ENCODE measurements at places on chromosomes 4 and X.

GRCh38 chrX:2360731-2361130, 140.0 kb downstream of the DHRSX start:
- no peak for DNase-seq

DNA sequence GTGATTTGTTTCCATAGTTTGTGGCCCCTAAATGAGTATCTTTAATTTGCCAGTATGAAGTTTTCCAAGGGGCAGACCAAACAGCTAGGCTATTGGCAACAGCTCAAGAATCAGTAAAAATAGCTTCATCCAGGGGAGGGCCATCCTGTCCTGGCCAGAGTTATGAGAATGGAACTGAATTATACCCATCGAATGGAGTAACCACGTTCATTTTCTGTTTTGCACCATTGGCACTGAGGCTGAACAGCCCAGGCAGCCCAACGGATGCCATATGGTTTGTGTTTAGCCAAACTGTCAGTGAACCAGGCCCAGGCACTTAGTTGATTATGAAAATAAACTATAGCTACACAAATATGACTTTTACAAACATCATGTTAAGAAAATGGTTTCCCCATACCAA, 17.7 kb upstream of the ASB5 start:
- no peak for DNase-seq

- DNase-seq: no peak
These were observed 639 bp upstream of the PRDM5 start for GRCh38 chr4:120923207-120923522.

DNA sequence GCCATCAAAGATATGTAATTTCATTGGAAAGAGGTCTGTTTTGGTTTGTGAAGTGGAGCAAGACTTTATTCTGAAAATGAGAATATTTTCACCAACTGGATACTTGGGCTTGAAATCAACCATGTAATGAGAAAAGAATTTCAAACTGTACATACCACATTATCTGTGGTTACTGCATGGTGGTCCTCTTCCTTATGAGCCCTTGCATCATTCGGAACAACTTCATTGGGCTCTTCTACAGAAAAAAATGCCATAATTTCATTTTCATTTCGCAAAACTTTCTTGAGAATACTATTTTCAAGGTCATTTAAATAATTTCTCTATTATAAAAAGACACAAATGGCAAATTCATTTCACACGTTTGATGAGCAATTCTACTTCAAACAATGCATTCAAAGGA, 148.6 kb upstream of the RPS6KA6 start:
- no peak for DNase-seq

DNA sequence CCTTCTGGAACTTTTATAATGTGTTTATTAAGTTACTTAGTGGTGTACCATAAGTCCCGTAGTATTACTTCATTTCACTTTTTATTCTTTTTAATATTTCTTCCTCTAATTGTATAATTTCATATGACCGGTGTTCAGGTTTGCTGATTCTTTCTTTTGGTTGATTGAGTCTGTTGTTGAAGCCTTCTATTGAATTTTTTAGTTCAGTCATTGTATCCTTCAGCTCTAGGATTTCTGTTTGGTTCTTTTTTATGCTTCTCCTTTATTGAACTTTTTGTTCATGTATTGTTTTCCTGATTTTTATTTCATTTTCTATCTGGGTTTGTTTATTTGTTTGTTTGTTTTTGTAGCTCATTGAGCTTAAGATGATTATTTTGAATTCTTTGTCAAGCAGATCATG, 8.8 kb downstream of the CEP44 start:
- DNase-seq: no peak

DNA sequence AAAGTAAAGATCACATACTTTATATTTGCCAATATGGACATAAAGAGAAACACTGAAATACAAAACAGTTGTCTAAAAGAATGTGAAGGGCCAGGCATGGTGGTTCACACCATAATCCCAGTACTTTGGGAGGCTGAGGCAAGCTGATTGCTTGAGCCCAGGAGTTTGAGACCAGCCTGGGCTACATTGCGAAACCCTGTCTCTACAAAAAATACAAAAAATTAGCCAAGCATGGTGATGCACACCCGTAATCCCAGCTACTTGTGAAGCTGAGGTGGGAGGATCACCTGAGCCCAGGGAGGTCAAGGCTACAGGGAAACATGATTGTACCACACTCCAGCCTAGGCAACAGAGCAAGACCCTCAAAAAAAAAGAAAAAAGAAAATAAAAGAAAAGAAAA, 11.8 kb downstream of the RBM47 start:
- no peak for DNase-seq

GRCh38 chr4:138643827-138644226, 371.8 kb upstream of the NOCT start:
- DNase-seq: no peak

DNA sequence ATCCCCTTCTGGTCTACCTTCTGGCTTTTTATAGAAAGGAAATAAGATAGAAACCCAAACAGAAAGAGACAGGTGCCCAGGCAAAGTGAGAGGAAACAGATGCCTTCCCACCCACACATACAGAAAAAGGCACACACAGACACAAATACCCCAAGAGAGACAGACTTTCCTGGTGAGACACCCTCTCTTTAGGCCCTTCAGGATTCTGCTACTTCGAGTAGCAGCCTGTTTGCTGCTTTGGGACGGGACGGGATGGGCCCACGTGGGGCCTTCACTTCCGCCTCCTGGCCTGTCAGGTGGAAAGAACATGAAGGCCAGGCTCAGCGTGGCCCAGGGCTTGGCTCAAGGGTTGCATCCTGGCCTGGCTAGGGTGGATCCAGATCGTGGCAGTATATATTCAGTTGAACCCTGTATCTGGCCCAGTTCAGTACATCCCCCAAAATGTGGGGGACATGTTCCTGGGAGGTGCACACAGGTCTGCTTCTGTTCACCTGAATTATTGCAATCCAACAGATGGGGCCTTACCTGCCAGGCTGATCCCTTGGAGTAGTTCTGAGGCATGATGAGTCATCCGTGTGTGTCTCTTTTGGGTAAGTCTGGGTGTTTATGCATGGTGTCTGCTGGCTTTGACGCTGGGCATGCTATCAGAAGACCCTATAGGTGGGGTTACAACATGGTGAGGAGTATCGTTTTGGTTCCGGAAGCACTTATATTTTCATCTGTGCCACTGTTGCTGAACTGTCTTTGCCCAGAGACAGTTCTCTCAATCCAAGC, 2.4 kb downstream of the ZNF275 start:
- no peak for DNase-seq

- no peak for DNase-seq
These were observed 59.2 kb upstream of the FAM241A start for GRCh38 chr4:112086036-112086434.

GRCh38 chr4:174928575-174929253, 10.6 kb downstream of the ADAM29 start:
- DNase-seq: no peak

GRCh38 chrX:8914681-8915080, 113.5 kb upstream of the FAM9A start:
- DNase-seq: no peak

- DNase-seq: no peak
These were observed 159.6 kb upstream of the AGTR2 start for GRCh38 chrX:116010939-116011338.

DNA sequence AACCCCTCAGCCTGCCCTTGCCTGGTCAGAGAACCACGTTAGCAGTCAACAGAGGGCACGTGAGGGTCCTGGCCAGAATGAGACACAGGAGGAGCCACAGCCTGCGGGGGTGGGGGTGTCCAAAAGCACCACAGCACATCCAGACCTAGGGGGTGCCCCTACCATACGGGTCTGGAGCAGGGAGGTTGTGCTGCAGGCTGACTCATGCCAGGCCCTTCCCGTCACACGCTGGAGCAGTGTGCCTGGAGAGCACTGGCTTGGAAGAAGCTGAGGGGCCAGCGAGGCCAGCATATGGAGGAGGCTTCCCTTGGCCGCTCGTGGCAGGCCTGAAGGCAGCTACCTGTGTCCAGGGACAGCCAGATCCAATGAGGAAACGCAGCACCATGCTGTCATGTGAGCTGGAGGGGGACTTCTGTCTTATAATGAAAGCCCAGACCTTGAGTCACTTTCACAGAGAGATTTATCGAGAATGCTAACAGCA, 1.5 kb upstream of the IRAK1 start:
- DNase-seq: peak; percentile 63

DNA sequence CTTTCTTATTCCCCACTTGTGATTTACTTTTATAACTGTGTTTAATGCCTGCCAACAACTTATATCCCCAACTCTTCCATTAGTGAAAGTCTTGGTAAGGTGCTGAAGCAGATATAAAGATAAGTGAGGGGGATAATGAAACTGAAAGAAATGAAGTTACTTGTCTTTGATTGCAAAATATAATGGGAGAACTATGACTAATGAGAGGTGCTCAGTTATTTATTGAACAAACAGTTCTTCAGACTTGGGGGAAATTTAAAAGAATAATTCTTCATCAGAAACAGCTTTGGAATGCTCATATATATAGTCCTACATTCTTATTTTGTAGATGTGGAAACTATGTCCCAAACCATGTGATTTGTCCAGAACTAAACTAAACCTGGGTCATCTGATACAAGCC, 213.5 kb downstream of the TEX13A start:
- no peak for DNase-seq

DNA sequence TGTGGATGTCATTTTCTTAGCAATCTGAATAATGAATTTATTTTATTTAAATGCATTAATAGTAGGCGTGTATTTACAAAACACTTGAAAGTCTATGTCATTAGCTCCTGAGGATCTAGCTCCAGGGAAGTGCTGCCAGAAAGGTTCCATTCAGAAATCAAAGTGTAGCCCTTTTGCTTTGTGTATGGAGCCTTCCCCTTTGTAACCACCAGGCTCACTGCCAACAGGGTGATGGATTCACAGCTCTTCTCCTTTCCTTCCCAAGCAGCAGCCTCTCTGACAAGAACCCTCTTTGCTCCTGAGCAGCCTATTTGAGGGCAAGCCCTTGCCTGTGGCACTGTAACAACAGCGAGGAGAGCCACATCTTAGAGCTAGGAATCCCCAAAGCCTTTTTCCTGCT, 286.0 kb upstream of the RASGEF1B start:
- no peak for DNase-seq

GRCh38 chr4:47690611-47691010, 147.3 kb downstream of the CORIN start:
- DNase-seq: no peak

- DNase-seq: peak; percentile 3
These were observed 75.4 kb downstream of the FAT4 start for GRCh38 chr4:125390126-125390525.

DNA sequence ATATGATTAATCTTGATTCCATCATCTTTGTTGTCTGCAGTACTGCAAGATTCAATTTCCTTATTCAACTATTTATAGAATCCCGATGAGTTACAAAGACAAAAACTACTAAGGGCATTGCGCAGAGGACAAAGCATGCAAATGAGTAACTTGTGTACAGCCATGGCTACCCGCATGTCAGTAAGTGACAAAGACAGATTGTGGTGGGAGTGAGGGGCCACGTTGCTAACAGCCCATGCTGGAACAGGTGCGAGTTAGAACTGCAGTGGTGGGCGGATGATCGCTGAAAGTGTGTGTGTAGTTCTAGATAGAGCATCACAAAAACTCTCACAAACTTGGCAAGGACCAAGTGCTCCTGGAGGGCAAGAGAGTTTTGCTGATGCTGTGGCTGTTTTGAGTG, 49.5 kb downstream of the ACOX3 start:
- DNase-seq: no peak

GRCh38 chr4:122764821-122765215, 32.3 kb downstream of the BBS12 start:
- no peak for DNase-seq

DNA sequence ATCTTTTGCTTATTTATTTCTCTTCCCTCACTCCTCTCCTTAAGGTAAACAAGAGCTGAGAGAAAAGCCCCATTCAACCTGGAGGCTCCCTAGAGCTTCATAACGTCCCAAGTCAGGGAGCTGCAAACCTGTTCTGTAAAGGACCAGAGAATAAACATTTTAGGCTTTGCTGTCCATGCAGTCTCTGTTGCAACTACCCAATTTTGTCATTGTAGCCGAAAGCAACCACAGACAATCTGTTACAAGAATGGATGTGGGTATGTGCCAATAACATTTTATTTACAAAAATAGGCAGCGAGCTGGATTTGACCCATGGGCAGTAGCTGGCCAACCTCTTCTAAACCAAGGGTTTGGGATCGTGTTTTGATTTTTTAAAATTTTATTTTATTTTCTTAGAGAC, 71.3 kb upstream of the TBL1X start:
- no peak for DNase-seq

DNA sequence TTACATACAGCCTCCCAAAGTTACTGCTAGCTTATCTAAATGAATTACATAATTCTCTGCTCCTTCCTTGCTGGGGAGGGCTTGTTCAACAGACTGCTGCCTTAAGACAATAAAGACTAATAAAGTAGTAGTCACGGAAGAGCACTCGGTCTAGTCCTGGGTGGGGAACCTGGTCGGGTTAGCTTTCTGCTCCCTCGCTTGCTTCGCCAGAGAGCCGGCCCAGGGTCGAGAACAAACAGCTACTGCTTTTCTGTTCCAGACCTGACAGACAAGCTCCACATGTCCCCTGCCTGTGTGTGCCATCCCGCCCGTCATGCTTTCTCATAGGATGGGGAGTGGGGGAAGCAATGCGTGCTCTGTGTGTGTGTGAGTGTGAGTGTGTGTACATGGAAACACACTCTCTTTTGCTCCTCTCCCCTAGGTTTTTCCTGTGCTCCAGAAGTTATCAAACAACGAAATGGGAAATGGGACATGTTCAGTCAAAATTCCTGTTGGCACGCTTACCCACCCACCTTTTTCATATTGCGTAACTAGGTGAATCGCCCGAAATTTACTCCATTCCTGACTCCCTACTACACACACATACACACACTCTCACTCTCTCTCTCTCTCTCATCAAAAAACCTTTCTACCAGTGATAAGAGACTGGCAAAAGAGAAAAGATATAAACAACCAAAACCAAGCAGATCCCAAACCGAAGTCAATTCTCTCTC, 1.3 kb downstream of the NPY1R start:
- no peak for DNase-seq

- DNase-seq: no peak
These were observed 37.0 kb downstream of the IRS4 start for GRCh38 chrX:108699368-108699767.

DNA sequence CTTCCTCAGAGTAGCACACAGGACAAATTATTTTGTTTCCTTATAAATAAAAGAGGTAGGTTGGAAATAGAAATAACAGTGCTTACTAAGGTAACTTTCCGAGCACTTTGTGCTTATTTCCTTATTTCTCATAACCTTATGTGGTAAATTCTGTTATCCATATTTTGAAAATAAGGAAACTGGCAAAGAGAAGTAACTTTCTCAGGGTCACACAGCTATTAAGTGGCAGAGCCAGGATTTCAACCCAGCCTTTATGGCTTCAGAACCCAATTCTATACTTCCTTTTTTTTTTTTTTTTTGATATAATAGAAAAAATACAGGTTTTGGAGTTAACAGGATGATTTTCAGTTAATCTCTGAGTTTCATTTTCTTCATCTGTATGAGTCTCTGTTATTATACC, 3.3 kb downstream of the UTP3 start:
- no peak for DNase-seq

DNA sequence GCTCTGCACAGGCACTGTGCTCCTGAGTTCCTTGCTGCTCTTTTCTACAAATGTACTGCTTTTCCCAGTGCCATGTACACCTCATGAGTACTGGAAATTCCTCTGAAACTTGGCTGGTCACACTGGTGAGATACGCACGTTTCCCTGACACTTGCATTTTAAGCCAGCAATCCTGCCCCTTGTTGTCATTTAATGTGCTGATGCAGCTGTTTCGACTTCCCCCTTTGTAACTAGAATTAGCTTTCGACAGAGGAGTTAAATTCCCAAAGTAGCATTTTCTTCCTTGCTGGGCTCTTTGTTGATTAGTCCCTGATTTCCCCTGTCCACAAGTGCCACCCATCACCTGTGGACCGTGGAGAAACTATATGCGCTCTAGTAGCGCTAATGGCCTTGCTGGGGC, 77.5 kb downstream of the IQCM start:
- DNase-seq: no peak

Measured in H54 (cell line).